ENCODE measurements at places on chromosomes 7 and 10.
A peak's percentile ranks its signal among the peaks of the same experiment; 100 is the strongest.

GRCh38 chr10:34581801-34582532, 233.1 kb downstream of the PARD3 start:
- no peak for DNase-seq

GRCh38 chr10:75079436-75080083, 31.9 kb upstream of the SAMD8 start:
- DNase-seq: no peak

- peak; percentile 88 for DNase-seq
These were observed 17.3 kb upstream of the NRBF2 start for GRCh38 chr10:63115732-63116383.

- no peak for DNase-seq
These were observed 117.8 kb downstream of the EPC1 start for GRCh38 chr10:32229170-32229569.

GRCh38 chr10:113967126-113967525, 76.5 kb upstream of the ADRB1 start:
- DNase-seq: no peak

DNA sequence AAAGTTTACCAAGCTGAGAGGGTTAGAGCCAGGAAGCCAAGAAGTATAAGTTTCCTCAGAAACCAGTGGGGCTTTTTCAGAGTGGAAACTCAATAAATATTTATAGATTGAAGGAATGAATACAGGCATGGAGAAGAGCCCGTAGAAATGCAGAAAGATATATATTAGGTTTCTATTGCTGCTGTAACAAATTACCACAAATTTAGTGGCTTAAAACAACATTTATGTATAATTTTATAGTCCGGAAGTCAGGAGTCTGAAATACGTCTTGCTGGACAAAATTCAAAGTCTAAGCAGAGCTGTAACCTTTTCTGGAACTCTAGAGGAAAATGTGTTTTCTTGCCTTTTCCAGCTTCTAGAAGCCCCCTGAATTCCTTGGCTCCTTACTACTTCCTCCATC, 107.3 kb upstream of the SEMA3D start:
- no peak for DNase-seq

DNA sequence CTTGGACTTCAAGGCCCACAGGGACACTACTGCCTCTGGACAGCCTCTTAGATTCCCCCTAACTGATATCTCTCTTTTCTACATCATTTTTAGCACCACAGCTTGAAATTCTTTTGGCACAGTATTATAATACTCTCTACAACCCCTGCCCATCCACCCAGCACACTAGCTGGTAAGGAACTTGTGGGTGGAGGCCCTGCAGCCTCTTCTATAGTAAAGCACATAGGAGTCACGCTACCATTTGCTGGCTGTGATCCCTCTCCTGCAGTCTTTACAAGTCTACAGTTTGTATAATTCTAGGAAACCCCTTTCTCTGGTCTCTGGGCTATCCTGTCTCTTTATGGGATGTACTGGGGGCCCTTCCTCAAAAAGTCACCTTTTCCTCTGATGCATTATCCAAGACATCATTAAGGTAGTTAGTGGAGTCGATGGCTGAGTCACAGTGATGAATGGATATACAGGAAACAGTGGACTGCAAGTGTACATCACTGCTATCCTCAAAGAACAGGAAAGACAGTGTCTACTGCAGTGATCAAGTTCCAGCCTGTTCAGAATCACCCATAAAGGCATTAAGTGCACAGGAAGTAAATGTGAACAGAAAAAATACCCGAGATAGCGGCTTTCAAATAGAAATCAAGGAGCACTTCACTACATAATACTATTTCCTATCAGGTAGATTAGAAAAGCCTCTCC, 54.4 kb downstream of the STK17A start:
- DNase-seq: no peak

DNA sequence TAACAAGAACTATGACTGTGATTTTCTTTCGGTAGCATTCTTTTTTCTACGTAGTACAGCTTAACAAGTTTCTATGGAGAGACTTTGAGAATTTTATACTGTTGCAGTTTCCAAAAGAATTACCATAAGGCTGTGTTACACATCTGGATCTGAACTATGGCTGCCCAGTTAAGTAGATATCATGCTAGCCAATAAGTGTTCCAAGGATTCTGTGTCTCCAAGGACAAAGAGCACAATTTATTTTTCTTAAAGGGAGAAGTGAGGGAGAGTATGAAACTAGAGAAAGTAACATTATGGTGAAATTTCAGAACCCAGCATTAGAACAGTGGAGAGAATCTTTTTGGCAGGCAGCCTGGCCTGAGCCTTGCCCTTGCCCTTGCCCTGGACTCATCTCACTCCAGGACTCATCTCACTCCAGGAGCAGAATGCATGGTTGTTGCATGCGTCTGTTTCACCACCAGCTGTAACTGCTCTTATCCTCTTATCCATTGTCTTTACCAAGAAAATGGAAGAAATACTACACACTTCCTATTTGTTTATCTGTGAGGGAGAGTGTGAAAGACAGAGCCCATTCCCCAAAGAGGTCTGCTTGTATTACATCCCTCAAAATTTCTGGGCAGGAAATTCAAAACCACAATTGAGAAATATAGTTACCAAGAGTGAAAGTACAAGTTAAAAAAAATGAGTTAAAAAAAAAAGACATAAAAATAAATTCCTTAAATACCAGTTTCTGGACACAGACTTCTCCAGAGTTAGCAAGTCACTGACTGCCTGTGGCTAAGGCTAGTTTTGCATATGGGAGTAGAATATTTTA, 1067.5 kb downstream of the NRG3 start:
- DNase-seq: peak; percentile 25

DNA sequence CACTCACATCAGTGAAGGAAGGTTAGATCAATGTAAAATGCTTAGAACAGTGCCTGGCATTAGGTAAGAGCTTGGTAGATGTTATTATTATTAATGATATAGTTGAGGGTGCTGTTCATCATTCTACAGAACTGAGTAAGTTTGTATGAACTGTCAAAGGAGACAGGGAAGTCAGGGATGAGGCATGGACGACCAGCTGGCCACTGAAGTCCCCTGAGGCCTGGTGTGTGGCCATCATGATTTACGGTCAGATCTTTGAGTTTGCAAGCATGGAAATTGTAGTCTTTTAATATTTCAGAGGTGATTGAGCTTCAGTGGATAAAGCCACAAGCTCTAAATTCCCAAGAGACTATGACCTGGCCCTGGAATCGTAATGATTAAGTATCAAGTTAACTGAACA, 6.9 kb downstream of the ARMC3 start:
- DNase-seq: no peak

DNA sequence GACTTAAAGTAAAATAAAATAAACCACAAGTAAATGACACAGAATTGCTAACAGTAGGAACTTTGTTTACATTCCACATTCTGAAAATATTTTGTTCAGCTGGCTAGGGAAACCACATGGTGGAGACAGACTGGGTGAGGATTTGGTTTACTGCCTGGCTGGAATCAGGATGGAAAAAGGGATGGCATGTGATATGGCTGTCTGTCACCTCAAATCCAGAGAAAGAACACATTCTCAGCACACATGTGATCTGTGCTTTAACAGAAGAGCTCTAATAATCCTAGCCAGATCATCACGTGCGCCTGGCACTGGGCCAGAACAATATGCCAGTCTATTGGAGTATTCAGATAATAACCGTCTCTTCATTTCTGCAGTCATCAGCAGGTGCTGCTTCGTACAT, 90.9 kb upstream of the PIP4K2A start:
- no peak for DNase-seq

All from left cardiac atrium (tissue), 4 donors.